Hematopoietic multipotent progenitor cell treated with erythropoietin and hydrocortisone succinate and interleukin-3 and kit ligand, for 6 days (in vitro differentiated cells): ENCODE measurements at places on chromosomes 6 and 20.

DNA sequence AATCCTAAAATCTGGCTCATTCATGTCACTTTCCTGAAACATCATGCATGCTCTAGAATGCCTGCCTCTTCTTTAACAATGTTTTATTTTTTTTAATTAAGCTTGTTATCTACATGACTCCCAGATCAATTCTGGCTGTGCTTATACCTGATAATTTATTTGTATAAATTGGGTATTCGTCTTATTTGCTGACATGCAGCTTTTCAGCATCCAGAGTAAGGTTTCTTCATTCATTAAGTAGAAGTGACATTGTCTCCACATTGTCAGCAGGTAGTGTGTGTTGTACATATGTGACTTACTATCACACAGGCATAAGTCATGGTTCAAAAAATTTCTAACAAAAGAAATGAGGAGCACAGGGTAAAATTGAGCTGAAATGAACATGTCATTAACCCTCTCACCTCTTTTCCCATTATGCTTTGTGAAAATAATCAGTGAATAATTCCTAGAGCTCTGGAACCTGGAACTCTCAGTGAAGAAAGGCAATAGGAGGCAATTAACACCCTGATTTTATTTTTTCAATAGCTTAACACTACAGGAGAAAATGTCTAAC, 157.4 kb downstream of the OPRM1 start:
- no peak for DNase-seq

DNA sequence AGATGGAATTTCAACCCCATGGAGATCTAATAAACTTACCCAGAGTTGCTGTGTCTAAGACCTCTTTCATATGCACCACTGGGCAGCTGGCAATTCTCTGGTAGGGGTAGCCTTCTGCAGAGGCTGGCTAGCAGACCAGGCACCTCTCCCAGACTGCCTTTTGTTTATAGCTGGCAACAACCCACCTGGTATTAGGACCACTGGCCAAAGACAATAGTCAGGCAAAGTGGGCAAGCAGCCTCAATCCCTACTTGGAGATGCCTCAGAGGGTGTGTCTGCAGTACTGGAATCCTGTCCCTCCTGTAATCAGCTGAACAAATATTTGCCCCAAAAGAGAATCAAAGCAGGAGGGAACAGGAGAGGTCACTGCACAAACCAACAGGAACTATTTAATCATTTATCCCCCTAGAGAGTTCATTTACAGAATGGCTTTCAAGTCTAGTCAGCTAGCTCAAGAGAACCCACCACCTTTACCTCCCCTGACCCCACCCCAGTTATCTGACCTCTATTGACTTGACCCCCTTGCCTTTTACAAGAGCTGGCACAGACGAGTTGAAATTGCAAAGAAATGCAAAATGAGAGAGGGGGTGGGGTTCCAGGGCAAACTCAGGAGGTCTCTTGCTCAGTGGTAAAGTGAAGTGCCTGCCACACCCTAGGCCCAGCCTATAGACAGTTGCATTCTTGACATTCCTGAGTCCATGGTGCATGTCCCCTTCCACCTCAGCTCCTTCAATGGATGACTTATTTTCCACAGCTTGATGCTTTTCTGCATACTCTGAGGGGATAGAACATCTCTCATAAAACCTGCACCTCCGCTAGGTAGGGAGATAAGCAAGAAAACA, 2.8 kb downstream of the BCL2L1 start:
- DNase-seq, result no peak

DNA sequence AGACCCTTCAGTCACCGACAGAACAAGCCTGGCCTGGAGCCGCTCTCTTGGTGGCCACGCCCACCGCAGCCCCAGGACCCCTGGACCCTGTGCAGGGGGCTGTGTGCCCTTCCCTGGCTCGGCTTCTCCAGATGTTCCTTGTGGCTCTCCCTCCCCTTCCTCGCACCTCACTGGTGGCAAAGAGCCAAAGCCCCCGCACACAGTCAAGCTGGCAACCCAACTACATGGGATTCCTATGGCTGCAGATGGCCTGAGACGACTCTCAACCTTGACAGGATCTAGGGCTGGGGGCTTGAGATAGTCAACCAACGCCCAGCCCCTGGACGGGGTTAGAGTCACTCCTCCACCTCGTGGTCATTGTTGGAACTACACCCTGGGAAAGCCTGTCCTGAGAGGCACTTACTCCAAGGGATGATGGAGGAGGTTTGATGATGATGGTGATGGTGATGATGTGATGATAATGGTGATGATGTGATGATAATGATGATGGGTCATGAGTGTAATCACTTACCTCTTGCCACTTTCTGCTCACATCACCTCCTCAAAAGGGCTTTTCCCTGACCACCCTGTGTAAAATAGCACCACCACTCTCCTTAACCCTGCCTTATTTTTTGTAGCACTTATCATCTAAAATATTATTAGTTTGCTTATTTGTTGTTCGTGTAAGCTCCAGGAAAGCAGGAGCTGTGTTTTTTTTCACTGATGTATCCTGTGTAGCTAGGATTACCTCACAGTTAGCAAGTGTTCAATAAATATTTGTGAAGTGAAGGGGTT, 278.4 kb downstream of the LRFN2 start:
- DNase-seq, result peak; percentile 77

GRCh38 chr6:124870611-124871459, 91.4 kb upstream of the RNF217 start:
- DNase-seq, result peak; percentile 63

- no peak for DNase-seq
Measured at GRCh38 chr6:87808005-87808757, 106.1 kb upstream of the AKIRIN2 start.

DNA sequence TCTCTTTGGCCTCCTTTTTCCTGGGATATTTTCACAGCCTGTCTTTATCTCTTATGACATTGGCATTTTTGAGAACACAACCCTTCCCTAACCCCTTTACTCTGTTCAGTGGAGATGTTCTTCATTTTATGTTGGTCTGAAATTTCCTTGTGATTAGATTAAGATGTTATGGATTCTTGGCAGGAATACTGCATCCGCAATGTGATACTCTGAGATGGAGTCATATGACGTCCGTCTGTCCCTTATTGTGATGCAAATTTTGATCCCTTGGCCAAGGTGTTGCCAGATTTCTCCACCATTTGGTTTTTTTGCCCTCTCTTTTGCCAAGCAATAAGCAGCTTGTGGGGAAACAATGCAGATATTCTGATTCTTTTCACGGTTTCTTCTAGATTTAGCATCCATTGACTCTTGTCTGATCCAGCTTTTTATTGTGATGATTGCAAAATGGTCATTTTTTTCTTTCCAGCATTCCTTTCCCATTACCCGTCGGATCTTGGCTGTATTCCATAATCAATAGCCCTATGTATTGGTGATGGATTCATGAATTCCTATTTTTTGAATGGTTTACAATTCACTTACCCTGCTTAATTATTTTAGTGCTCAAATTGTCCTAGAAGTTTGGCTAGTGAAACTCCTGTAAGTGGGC, 85.1 kb downstream of the NCOA3 start:
- DNase-seq, result no peak

- no peak for DNase-seq
Measured at GRCh38 chr6:106629859-106630163, 433 bp downstream of the QRSL1 start.

DNA sequence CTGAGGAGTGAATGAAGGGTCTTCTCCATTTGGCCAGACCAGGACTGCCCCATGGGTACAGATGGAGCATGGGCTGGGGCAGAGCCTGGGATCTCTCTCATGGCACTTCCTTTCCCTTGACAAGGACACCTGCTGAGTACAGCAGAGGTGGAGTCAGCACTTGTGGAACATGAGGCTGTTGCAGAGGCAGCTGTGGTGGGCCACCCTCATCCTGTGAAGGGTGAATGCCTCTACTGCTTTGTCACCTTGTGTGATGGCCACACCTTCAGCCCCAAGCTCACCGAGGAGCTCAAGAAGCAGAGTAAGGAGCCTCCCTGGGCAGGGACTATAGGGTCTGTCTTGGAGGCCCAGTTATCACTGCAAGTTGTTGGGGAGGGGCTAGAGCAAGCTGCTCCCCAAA, 29.6 kb downstream of the GSS start:
- no peak for DNase-seq

GRCh38 chr6:134628154-134628553, 310.2 kb upstream of the SGK1 start:
- no peak for DNase-seq

DNA sequence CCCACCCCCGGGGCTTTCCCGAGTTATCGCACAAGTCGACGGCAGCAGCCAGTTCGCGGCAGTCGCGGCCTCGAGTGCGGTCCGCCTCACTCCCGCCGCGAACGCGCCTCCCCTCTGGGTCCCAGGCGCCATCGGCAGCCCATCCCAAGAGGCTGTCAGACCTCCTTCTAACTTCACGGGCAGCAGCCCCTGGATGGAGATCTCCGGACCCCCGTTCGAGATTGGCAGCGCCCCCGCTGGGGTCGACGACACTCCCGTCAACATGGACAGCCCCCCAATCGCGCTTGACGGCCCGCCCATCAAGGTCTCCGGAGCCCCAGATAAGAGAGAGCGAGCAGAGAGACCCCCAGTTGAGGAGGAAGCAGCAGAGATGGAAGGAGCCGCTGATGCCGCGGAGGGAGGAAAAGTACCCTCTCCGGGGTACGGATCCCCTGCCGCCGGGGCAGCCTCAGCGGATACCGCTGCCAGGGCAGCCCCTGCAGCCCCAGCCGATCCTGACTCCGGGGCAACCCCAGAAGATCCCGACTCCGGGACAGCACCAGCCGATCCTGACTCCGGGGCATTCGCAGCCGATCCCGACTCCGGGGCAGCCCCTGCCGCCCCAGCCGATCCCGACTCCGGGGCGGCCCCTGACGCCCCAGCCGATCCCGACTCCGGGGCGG, 1.6 kb downstream of the GNAS start:
- DNase-seq, result no peak

- no peak for DNase-seq
Measured at GRCh38 chr6:148885925-148886845, 139.4 kb downstream of the UST start.

- DNase-seq, result no peak
Measured at GRCh38 chr6:134346932-134347545, 29.1 kb upstream of the SGK1 start.

- DNase-seq, result no peak
Measured at GRCh38 chr6:3805448-3806123, 43.6 kb upstream of the FAM50B start.

DNA sequence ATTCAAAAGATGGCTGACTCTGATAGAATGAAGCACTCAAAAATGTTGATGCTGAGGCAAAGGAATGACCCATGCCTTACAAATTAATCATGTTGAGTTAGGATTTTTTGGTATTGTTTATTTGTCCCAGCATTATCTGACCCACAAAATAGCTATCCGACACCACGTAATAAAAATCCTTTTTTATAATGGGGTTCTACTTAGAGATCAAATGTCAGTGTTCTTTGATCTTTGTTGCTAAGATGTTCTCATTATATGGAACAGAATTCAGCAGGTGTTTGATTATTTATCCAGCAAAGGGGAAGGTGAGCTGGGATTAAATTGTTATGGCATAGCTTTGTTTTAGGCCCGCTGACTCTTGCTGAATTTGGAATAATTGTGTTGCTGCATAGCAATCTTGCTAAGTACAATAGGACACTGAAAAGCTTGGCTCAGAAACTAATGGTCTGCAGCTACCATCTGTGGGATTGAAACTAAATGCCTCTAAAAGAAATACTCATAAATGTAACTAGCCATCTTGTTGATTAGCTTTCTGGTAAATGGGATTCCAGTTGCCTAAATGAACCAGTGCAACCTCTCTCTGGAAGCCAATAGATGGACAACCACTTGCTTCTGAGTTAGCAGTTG, 180.2 kb upstream of the HDAC2 start:
- no peak for DNase-seq

DNA sequence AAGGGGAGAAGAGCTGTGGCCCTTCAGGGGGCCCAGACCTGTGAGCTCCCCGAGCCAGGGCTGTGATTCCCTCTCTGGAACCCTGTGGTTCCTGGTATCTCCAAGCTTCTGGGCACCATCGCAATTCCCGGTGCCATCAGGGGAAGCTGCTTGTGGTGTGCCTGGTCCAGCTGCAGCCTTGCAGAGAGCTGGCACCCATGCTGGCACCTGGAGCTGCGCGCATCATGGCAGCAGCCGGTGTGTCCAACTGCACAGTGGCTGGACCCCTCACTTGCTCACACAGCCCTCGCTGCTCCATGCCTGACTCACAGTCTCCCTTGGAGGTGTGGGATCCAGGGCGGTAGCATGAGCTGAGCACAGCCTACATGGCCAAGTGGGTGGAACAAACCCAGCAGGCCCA, 56.7 kb downstream of the IYD start:
- no peak for DNase-seq

- DNase-seq, result no peak
Measured at GRCh38 chr20:17556837-17557674, 12.8 kb upstream of the DSTN start.

DNA sequence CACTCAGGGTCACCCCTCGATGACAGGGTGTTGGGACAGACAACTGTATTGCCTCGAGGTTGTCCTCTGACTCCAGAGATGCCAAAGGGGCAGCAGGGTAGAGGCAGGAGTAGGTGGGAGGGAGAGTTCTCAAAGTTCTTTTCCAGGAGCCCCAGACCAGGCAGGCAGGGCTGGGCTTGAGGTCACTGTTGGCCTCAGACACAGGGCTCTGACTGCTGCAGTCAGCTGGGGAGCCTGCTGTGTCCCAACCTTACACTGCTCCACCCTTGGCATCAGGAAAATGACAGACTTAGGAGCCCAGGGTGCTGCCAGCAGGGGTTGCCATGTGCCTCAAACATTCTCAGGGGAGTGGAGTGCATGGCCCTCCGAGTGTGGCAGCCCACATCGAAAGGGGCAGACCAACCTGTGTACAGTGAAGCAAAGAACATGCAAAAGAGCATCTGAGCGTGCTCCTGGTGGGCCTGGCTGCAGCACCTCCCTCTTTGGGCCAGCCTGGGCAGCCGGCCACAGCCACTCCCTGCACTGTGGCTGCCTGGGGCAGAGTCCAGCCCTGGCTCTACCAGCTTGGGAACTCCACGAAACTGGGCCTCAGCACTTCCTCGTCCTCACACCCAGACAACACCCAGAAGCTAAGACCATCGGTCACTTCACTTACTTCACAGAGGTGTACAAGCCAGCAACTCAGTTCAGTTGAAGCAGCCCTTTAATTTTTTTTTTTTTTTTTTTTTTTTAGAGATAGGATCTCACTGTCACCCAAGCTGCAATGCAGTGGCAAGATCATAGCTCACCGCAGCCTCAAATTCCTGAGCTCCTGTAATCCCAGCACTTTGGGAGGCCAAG, 24.0 kb downstream of the C6orf132 start:
- DNase-seq, result no peak

DNA sequence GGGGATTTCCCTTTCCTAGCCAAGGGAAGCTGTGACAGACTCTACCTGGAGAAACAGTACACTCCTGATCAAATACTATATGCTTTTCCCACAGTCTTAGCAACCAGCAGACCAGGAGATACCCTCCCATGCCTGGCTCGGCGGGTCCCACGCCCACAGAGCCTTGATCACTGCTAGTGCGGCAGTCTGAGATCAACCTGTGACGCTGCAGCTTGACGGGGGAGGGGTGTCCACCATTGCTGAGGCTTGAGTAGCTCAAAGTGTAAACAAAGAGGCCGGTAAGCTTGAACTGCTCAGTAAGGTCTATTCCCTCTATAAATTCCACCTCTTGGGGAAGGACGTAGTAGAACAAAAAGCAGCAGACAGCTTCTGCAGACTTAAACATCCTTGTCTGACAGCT, 63.2 kb downstream of the WASF1 start:
- DNase-seq, result no peak

- DNase-seq, result peak; percentile 68
Measured at GRCh38 chr6:56914798-56915658, 39.9 kb upstream of the BEND6 start.

- DNase-seq, result no peak
Measured at GRCh38 chr20:3318226-3318884, 79.4 kb upstream of the SLC4A11 start.

- DNase-seq, result no peak
Measured at GRCh38 chr6:161303628-161304340, 29.9 kb upstream of the AGPAT4 start.
